ENCODE measurements at places on chromosomes 1 and 21.
A peak's percentile ranks its signal among the peaks of the same experiment; 100 is the strongest.

GRCh38 chr1:206647224-206647623 lies 11.9 kb downstream of the DYRK3 start:
- no peak for DNase-seq

DNA sequence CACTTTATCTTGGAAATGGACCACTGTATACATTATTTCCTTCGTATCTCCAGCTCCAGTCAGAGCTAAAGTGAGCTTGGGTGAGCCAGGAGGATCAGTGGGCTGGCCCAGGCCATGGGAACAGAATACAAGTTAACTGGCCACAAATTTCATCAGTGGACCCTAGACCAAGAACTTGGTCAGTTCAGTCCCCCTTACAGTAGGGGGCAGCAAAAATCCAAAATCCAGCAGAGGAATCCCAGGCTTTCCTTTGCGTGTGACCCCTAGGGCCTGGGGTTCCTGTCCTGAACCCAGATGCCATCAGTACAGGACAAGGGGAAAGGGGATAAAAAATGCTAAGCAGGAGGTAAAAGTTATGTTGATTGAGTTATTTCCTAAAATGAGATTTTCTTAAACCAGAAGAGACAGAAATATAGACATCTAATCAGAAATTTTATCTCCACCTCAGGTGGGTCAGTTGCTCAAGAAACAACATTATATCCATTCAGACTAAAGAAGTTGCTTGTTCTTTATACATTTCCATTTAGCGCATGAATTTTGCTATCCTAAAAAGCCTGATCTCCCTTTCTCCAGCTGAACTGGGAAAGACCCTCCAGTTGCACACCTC lies 24.1 kb upstream of the LCE5A start:
- DNase-seq, result peak; percentile 44

DNA sequence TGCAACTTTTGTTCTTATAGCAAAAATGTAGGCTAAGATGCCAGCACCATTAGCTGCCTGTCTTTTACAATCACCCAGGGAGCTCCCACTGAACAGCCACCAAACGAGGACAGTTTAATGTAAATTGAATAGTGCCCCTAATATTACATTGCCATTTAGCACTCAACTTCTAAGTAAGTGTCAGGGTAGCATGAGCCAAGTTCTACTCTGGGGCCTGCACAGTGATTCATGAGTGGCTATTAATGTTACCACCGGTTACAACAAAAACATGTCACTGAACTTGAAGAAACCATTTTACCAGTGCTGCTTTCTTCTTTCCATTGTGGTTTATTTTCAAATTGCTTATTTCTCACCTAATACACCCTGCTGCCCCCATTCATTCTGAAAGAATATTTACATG lies 295.6 kb upstream of the RRP15 start:
- DNase-seq, result no peak

- no peak for DNase-seq
These were observed 24.9 kb upstream of the ETS2 start for GRCh38 chr21:38780879-38781278.

DNA sequence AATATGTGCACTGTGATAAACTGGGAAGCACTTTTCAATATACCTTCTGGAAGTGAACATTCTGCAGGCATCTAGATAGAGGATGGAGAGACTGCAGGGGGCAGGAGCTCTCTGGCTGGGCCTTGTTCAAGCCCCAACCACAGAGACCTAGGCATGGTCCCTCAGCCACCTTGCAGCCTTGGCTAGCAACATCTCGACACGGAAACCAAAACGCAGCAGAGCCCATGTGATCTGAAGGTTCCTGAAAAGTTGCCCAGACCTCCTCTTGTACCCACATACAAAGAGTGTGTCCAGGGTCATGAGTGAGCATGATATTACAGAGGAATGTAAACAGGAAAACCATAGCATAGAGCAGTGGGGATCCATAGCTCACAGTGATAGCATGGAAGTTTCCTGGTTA lies 33.1 kb upstream of the SAMD11 start:
- DNase-seq, result no peak

DNA sequence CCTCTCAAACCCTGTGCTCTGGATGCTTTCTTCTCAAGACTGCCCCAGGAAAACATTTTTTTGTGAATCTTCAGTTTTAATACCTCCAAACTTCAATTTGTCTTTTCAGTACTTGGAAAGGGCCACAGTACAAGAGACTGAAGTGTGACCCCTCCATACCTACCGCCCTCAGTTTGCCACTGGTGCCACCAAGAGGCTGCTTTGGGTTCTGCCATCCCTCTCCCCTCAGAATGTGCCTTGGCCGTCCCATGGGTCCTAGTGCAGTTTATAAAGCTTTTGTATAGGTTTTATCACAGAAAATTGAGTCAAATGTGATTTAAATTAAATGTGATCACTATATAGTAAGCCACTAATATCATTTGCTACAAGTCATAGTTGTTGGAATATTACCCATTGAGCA lies 60.8 kb upstream of the PGD start:
- peak; percentile 48 for DNase-seq
